ENCODE measurements at places on chromosomes 4 and X. TPM values are rescaled to one million over a fixed set of nuclear protein-coding genes. Genes with fewer than 3 reads are reported as not detected.

AWAT2 gene
- not detected for total RNA-seq

CCDC120 gene
- 5.1 TPM for total RNA-seq

NEIL3 gene
- 13.6 TPM for total RNA-seq

SPANXN2 gene
- total RNA-seq, result not detected

GLUD2 gene
- total RNA-seq, result 0.71 TPM

FIP1L1 gene
- 123 TPM for total RNA-seq

DNA sequence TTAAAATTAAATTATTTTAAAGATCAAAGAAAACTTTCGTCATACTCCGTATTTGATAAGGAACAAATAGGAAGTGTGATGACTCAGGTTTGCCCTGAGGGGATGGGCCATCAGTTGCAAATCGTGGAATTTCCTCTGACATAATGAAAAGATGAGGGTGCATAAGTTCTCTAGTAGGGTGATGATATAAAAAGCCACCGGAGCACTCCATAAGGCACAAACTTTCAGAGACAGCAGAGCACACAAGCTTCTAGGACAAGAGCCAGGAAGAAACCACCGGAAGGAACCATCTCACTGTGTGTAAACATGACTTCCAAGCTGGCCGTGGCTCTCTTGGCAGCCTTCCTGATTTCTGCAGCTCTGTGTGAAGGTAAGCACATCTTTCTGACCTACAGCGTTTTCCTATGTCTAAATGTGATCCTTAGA, at the start of gene CXCL8:
TSS of gene CXCL8 (plus strand) at position 217 of the 426 bp plus-strand sequence. CDS start at position 307, 90 bp downstream.
- no peaks in the 10 kb centered on the region for H3K27me3 ChIP-seq
- no peak within 1 kb of the TSS for H3K27ac ChIP-seq
- H3K4me3 ChIP-seq, result peak within 1 kb of the TSS; percentile 49
- H3K4me1 ChIP-seq, result peaks cover 15% of the 10 kb centered on the region

DNA sequence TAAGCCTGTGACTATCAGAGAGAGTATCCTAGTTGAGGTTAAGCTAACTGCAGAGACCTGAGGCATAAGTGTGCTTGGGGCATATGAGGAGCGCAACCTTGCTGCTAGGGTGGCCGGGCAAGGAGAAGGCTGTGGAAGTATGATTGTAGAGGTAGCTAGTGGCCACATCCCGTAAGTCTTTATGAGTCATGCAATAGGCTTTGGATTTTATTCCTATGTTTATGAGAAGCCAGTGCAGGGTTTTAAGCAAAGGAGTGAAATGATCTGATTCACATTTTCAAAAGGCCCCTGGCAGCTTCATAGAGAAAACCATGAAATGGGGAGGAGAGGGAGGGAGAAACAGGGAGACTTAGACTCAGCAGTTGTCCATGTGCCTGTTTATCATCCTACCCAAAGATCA, 92.1 kb upstream of the WDFY3 start:
- no peak for DNase-seq
- no peak overlapping the region for H3K4me3 ChIP-seq
- no peak overlapping the region for H3K27ac ChIP-seq

DNA sequence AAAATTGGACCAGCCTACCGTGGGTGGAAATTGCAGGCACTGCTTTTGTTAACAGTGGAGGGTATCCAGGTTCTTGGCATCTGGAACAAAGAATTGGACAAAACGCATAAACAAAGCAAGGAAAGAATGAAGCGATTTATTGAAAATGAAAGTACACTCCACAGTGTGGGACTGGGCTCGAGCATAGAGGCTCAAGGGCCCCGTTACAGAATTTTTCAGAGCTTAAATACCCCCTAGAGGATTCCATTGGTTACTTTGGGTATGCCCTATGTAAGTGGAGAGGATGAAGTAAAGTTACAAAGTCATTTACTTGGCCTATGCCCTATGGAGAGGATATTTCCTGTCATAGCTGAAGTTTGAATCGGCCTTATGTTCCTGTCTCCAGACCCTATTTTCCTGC, 85.3 kb downstream of the GLUD2 start:
- no peak overlapping the region for H3K4me3 ChIP-seq
- no peak overlapping the region for H3K27ac ChIP-seq
- H3K4me1 ChIP-seq, result no peaks in the 10 kb centered on the region
- no peak for DNase-seq

DNA sequence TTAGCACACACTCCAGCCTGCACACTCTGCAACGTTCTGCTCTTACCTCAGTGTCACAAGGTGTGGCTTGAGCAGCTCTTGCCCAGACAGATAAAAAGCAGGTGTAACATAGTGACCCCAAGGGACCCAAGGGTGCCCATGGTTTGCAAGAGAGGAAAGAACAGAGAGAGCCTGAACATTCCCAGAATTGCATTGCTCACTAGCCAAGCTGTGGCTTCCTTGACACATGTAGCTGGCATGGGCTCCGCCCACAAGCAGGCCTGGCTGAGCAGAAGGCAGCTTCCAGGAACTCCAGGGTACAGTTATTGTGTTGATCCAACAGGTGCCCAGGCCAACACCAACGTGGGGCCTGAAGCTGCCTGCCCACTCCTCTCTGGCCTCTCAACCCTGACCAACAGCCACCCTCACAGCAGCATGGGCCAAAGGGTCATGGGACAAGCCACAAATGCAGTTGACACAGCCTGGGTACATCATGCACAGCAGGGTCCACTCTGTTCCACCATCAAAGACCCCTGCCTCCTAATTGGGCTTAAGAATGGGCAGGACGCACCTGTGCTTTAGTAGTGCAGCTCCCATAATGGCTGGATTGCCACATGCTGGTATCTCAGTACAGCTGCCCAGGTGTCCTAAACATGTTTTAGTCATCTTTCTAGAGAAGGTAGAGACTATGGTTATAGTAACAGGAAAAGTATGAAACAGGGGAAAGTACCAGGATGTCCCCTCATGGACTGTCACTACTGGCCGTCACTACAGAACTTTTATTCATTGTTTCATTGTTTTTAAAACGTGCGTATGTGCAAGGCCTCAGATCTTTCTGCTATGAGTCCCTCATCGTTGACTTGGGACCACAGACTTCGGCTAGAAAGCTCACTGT, 73.7 kb upstream of the ACSL1 start:
- peaks cover 22% of the 10 kb centered on the region for H3K4me1 ChIP-seq
- no peak overlapping the region for H3K27ac ChIP-seq
- DNase-seq, result no peak
- H3K36me3 ChIP-seq, result peaks cover 3% of the 10 kb centered on the region

GRCh38 chrX:34805951-34806350, 136.6 kb upstream of the FAM47B start:
- DNase-seq, result no peak
- H3K36me3 ChIP-seq, result no peaks in the 10 kb centered on the region
- H3K27me3 ChIP-seq, result no peaks in the 10 kb centered on the region
- no peaks in the 10 kb centered on the region for H3K4me1 ChIP-seq

DNA sequence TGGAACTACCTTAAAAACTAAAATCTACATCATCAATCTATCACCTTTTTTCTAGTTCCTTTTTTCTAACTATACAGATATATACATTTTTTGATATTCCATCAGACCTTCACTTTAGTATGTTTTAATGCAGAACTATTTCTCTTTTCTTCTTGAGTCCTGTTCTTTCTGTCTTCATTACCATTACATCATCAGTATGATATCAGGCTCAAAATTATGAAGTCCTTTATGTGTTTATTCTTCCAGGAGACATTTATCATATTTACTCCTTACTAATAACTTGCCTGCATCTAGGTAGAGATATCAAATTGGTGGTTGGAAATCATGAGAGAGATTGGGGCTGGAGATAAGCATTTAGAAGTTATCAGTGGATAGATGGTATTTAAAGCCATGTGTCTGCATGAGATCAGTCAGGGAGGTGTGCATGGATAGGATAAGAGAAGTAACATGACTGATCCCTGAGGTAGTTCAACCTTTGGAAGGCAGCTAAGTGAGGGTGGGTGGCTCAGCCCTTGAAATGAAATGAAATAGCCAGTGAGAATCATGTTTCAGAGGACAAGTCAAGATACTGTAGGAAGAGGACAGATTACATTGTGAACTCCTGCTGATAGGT, 43.1 kb downstream of the MRPL1 start:
- H3K27ac ChIP-seq, result peak overlapping the region; percentile 40
- H3K4me1 ChIP-seq, result no peaks in the 10 kb centered on the region
- H3K36me3 ChIP-seq, result peaks cover 35% of the 10 kb centered on the region
- no peaks in the 10 kb centered on the region for H3K27me3 ChIP-seq
- no peak overlapping the region for H3K4me3 ChIP-seq

DNA sequence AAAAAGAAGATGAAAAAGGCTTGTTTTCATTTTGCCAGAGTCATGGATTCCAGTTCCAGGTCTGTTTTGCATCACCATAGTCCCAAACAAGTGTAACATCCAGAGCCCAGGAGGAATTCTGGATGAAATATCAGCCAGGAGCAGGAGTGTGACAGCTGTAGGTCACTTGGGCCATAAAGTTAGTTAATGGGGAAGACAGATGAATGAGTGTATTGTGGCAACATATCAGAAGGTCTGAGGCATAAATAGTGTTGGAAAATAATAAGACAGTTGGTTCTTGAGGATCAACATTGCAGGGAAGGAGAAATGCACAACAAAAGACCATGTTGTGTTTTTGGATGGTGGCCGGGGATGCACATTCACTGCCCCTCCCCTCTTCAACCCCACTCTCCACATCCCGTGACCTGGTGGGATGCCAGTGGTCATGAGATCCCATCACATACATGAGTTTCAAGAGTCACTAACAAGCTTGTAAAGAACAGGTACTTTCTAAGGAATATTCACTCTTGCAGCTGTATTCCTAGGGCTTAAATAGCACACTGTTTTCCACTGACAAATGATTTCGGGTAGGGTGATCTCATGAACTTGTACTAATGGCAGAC, 83.1 kb upstream of the IGFBP7 start:
- no peaks in the 10 kb centered on the region for H3K4me1 ChIP-seq
- no peak for DNase-seq
- no peak overlapping the region for H3K4me3 ChIP-seq
- no peaks in the 10 kb centered on the region for H3K36me3 ChIP-seq

- H3K4me3 ChIP-seq, result no peak overlapping the region
- no peaks in the 10 kb centered on the region for H3K36me3 ChIP-seq
- H3K27me3 ChIP-seq, result peaks cover 1% of the 10 kb centered on the region
- no peak overlapping the region for H3K27ac ChIP-seq
Measured at GRCh38 chr4:4841156-4841555, 18.3 kb upstream of the MSX1 start.

GRCh38 chr4:2302387-2303119, 40.6 kb upstream of the MXD4 start:
- H3K36me3 ChIP-seq, result peaks cover 4% of the 10 kb centered on the region
- H3K4me3 ChIP-seq, result no peak overlapping the region
- no peak for DNase-seq
- H3K27ac ChIP-seq, result no peak overlapping the region

GRCh38 chrX:139126493-139126892, 404.0 kb upstream of the F9 start:
- DNase-seq, result no peak
- H3K36me3 ChIP-seq, result no peaks in the 10 kb centered on the region
- no peaks in the 10 kb centered on the region for H3K4me1 ChIP-seq
- H3K4me3 ChIP-seq, result no peak overlapping the region
- H3K27me3 ChIP-seq, result no peaks in the 10 kb centered on the region
- no peak overlapping the region for H3K27ac ChIP-seq

DNA sequence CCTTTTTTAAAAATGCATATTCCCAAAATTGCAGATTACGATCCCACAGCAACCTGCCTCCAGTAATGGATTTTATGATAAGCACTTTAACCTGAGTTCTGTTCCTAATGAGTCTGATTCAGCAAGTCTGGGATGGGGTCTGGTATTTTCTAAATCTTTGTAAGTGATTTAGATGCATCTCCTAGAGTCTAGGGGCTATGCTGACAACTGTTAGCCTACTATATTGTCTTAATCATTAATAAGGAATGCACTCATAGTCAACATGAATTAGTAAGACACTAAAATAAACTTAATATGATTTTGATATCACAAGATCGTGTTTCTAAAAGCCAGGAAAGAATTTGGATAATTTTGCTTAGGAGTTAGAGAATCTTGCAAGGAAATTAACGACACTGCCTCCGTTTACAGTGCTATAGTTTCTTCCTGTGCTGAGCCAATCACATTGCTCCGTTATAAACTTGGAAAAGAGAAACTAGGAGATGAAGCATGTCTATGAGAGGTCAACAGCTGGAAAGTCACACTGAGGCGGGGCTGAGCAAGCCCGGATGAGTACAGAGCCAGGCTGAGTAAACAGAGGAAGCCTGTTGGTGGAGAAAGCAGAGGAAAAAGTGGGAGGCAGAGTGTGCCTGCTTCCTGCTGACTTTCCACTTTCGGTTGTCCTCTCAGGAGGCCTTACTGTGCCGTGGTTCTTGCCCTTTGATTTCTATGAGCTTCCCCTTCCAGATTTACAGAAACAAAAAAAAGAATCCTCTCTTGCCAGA, 5.4 kb downstream of the SCARB2 start:
- H3K27me3 ChIP-seq, result peaks cover 4% of the 10 kb centered on the region
- DNase-seq, result no peak
- no peaks in the 10 kb centered on the region for H3K36me3 ChIP-seq
- H3K4me3 ChIP-seq, result no peak overlapping the region
- no peak overlapping the region for H3K27ac ChIP-seq

GRCh38 chrX:101078716-101079598, at the start of gene TMEM35A:
Gene TMEM35A (plus strand): TSS chrX:101078879. CDS start chrX:101079003, 124 bp downstream.
- no peak for DNase-seq
- no peak within 1 kb of the TSS for H3K4me3 ChIP-seq
- H3K4me1 ChIP-seq, result no peaks in the 10 kb centered on the region
- H3K27ac ChIP-seq, result no peak within 1 kb of the TSS
- H3K36me3 ChIP-seq, result no peaks in the 10 kb centered on the region

GRCh38 chrX:1442016-1442665, 10.6 kb downstream of the ASMTL start:
- no peaks in the 10 kb centered on the region for H3K4me1 ChIP-seq
- H3K4me3 ChIP-seq, result no peak overlapping the region
- peaks cover 69% of the 10 kb centered on the region for H3K36me3 ChIP-seq

All from activated T-helper 1 cell treated with anti-CD3 and anti-CD28 coated beads, Interleukin-12 subunit alpha, Interleukin-12 subunit beta, Interleukin-2, Interleukin-4 antibody, amounts not matched to agents 30 ng/mL and 10 ng/mL and 1 ng/mL, durations not matched to agents 14 hours and 24 hours and 36 hours (primary cell).